ENCODE measurements at places on chromosomes 4 and X. TPM values are rescaled to one million over a fixed set of nuclear protein-coding genes. Genes with fewer than 3 reads are reported as not detected.

CHIC1 gene
- total RNA-seq = 12.9 TPM

SYTL4 gene
- total RNA-seq = 3.6 TPM

PPEF2 gene
- total RNA-seq = not detected

FGF5 gene
- not detected for total RNA-seq

BEND2 gene
- not detected for total RNA-seq

PGAM4 gene
- total RNA-seq = not detected

HMGB2 gene
- 44.0 TPM for total RNA-seq

MSANTD1 gene
- 0.42 TPM for total RNA-seq

SYP gene
- 2.8 TPM for total RNA-seq

HPSE gene
- 2.3 TPM for total RNA-seq

ARL9 gene
- not detected for total RNA-seq

TIMM17B gene
- total RNA-seq = 52.4 TPM

TMEM156 gene
- total RNA-seq = not detected

MAGEB18 gene
- not detected for total RNA-seq
